D341Med (cell line): ENCODE measurements at places on chromosomes 7 and 10.

DNA sequence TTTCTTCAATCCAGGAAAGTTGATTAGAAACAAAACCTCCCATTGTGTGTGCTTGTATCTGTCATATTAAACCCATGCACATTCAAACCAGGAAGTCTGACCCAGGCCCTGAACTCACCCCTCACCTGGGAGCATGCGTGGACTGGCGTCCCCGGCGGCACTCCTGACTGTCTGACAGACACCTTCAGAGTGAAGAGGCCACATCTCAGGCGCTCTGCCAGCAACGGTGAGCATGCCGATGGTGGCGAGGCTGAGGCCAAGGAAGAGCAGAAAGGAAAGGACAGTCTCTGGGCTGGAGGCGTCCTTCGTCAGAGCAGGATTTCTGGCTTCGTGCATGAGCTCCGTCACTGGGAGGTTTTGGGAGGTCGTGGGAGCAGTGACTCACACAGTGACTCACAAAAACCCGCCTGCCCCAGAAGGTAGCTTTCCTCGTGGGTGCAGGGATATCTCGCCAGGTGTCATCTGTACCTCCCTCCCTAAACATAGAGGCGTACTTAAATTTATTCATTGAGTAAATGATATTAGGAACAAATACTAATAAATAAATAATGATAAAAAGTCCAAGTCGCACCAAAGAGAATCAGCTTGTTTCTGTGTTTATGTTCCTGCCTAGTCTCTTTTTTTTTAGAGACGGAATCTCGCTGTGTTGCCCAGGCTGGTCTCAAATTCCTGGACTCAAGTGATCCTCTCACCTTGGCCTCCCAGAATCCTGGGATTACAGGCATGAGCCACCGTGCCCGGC is 13.5 kb downstream of the IQCE start:
- DNase-seq, result no peak

DNA sequence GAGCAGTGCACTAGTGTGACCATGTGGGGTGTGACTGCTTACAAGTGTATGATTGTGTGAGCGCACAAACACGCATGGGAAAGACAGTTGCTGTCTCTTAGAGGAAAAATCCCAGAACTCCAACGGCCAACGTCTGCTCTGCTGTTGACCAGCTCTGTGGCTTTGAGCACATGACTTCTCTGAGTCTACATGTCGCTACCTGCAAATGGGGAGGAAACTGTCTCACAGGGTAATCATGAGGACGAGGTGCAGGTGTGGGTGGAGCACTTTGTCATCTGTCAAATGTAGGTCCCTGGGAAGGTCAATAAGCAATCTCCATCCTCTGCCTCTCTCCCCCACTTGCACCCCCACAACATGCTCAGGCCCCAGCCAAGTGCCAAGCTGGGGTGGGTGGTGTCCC is 31.2 kb upstream of the TLX1 start:
- no peak for DNase-seq

- DNase-seq, result no peak
Measured at GRCh38 chr10:89167915-89168314, 39.2 kb downstream of the CH25H start.

GRCh38 chr10:72260976-72261783 is 12.5 kb upstream of the DDIT4 start:
- DNase-seq, result peak; percentile 86

GRCh38 chr10:30199376-30200016 is 140.1 kb upstream of the JCAD start:
- DNase-seq, result no peak

DNA sequence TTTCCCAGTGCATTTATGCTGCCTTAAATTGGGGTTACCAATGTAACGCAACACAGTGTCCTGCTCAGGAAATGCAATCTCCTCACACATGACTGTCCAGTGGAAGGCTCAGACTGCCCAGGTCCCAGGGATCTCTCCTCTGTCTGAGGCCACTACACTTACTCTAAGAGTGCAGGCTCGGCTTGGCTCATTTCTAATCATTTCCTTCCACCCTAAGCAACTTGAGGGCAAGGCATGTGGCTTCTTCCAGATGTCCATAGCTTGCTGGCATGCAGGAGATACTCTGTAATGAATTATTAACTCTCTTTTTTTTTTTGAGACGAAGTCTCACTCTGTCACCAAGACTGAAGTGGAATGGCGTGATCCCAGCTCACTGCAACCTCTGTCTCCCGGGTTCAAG is 23.7 kb downstream of the PLAC9 start:
- DNase-seq, result no peak

GRCh38 chr10:125627646-125628045 is 55.3 kb downstream of the TEX36 start:
- peak; percentile 41 for DNase-seq
